ENCODE measurements at places on chromosomes 12 and 14. TPM values are rescaled to one million over a fixed set of nuclear protein-coding genes. Genes with fewer than 3 reads are reported as not detected.

The C12orf50 gene
- total RNA-seq = not detected

The STXBP6 gene
- total RNA-seq = not detected

The ACOT4 gene
- 1.9 TPM for total RNA-seq

The ADAM21 gene
- not detected for total RNA-seq

The PTGER2 gene
- total RNA-seq = 119 TPM

The ASB2 gene
- 24.0 TPM for total RNA-seq

The FAM222A gene
- 1.1 TPM for total RNA-seq

The STK38L gene
- total RNA-seq = 22.0 TPM

The HOXC5 gene
- not detected for total RNA-seq

The GZMB gene
- 217 TPM for total RNA-seq

The CCDC38 gene
- total RNA-seq = not detected

The RND1 gene
- 4.9 TPM for total RNA-seq

Data from activated naive CD8-positive, alpha-beta T cell treated with anti-CD3 and anti-CD28 coated beads, Interleukin-2, amount 10 ng/mL, durations not matched to agents 7 days and 5 days (primary cell).